Activated B cell treated with CpG ODN at 0.5 μM for 24 hours (primary cell): ENCODE measurements at places on chromosomes 16 and 17. TPM values are rescaled to one million over a fixed set of nuclear protein-coding genes. Genes with fewer than 3 reads are reported as not detected.

GRCh38 chr17:54836723-54837462 is 63.8 kb upstream of the TOM1L1 start:
- DNase-seq, result no peak

DNA sequence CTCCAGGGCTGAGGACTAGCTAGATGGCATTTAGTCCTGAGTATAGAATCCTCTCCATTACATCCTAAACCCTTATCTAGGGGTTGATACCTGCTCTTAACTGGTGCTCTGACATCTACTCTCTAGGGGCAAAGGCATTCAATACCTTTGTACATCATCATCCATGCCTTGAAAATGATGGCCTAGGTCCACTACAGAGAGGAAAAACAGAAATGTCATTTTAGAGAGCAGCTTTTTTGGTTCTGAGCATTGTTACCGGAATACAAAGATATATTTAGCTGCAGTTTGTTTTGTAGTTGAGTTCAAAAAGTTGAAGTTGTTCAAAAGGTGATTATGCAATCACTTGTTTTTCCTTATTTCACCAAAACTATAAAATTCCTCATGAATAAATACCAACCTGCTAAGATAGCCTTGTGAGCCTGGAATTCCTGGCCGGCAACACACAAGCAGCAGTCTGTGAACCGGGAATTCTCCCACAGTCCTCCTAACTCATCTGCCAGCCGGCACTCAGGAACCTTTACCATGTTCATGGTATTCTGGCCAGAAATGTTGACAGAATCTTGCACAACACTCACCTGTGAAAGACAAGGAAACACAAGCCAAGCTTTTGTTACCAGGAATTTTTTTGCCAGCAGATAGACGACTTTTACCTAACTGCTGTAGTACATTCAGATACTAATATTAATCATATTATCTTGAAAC is 35.4 kb downstream of the NXPH3 start:
- no peak for DNase-seq

DNA sequence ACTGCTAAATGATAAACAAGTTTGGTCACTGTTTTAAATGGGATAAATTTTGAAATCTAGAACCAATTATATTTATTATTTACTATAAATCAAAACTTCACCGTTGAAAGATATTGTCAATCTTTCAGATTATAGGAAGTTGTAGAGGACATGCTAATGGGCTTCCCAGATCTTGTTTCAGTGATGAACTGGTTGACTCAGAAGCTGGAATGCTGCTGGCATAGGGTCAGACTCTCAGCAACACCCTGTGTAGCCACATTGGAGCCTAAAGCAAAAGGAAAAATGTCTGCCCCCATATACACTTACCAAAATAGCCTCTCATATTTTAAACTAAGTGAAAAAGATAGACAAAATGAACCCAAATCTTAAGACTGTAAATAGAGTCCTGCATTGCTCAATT is 916.9 kb upstream of the SOX9 start:
- no peak for DNase-seq

GRCh38 chr17:44269535-44270240 is 1.8 kb upstream of the SLC4A1 start:
- no peak for DNase-seq

GRCh38 chr16:19105891-19106624 is 7.7 kb upstream of the ITPRIPL2 start:
- no peak for DNase-seq

DNA sequence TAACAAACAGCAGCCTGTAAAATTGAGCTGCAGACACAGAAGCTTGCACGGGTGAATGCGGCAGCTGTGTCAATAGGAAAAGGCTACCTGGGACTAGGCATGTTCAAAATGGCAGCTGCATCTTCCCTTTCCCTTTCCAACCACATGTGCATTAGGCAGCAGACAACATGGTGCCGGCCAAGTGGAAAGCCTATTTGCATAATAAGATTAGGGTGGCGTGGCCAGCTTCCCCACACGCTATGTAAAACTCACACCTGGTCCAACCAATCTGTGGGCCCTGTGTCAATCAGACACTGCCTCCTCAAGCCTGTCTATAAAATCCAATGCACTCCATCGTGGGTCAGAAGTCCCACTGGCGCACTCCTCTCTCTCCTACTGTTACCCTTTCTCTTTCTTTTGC is 61.0 kb upstream of the RBBP6 start:
- no peak for DNase-seq

GRCh38 chr17:66304304-66305174 is 2.1 kb downstream of the PRKCA start:
- no peak for DNase-seq

DNA sequence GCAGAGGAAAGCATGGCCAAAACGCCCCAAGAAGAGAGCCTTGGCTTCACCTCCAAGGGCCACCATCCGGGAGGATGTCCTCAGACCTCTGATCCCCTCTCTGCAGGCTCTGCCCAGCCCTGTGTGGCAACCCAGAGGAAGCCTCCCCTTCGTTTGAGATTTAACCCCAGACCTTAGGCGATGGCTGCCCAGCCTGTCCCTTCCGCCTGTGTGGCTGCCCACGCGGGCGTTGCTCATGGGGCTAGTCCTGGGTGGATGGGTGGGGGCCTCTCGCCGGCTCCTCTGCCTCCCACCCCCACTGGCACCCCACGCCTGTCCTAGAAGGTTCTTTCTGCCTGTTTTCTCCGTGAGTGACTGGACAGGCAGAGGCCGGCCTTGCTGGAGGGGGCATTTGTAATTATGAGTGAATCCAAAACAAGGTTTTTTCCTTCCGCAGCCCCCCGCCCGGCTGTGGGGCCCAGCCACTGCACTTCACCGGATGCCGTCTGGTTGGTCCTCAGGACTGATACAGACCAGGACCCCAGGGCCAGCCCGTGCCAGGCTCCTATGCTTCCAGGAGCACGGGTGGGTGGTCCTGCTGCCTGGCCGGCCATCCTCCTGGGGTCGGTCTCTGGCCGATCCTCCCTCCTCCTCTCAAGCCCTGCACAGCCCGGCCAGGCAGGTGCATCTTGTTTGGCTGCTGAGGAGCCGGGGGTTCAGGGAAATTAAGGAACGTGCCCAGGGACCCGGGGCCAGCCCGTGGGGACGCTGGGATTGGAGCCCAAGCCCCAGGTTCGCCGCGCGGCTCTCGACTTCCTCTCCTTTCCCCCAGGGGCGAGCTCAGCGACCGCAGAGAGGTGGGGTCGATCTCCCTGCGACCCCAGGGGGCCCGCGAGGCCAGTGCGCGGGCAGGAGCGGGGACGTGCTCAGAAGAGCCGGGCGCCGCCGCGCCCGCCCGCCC is at the start of gene TMEM235:
TMEM235 (plus strand) TSS at position 636 of the 940 bp plus-strand sequence. CDS start 393 bp downstream, outside the sequence.
- DNase-seq, result no peak

- DNase-seq, result no peak
Measured at GRCh38 chr16:72474501-72475123, 302.7 kb upstream of the PMFBP1 start.

The TNP2 gene
- total RNA-seq, result not detected in 2 replicates

The KRTAP4-1 gene
- not detected in 2 replicates for total RNA-seq

The KRT23 gene
- total RNA-seq, result not detected in 2 replicates

The TPSD1 gene
- total RNA-seq, result not detected in 2 replicates

The SHCBP1 gene
- total RNA-seq, result 1.9 and 2.0 TPM in 2 replicates
